ENCODE measurements at places on chromosomes 7 and 10. TPM values are rescaled to one million over a fixed set of nuclear protein-coding genes. Genes with fewer than 3 reads are reported as not detected.

DNA sequence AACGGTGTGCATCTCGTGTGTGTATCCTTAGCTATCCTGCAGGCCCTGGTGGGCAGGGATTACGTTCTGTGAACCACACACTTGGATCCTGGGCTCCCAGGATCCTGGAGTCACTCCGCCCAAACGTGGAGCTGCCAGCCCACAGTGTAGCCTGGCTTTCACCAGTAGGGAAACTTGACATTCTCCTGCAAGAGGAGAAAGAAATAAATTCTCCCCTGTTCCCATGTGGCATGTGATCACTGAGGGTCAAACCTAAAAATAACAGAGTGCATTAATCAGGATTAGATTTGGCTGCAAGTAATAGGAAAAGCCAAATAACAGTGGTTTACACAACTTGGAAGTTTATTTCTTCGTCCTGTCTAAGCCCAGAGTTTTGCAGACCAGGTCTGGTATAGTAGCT is 32.3 kb downstream of the PALD1 start:
- no peak for DNase-seq

ASB4 gene
- total RNA-seq = not detected

GPRIN2 gene
- total RNA-seq = not detected

TEX47 gene
- not detected for total RNA-seq
